ENCODE measurements at places on chromosomes 5 and 9.

DNA sequence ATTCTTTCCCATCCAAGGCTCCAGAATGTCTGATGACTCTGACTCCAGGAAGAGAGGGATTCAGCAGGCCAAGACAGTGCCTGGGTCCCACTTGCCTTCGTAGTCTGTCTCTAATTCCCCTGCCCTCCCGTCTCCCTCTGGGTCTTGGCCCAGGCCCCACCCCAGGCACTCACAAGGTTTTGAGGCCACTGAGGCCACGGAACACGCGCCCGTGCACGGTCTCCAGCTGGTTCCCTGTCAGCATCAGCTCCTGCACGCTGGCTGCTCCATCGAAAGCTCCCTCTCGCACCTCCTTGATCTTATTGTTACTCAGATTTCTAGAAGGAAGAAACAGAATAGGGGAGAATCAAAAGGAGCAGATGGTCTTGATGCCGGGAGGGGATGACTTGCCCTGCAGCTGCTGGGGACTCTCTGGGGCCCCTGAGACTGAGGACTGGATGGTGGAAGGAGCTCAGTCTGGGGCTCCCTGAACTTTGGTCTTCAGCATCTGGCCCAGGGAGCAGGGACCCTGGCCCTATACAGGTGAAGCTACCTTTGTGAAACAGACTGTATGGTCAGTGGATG, 174.6 kb upstream of the PANK3 start:
- DNase-seq, result no peak

- DNase-seq, result no peak
Observed at GRCh38 chr9:36690412-36691168, 117.9 kb downstream of the MELK start.

GRCh38 chr5:3430691-3431090, 164.9 kb upstream of the IRX1 start:
- no peak for DNase-seq

DNA sequence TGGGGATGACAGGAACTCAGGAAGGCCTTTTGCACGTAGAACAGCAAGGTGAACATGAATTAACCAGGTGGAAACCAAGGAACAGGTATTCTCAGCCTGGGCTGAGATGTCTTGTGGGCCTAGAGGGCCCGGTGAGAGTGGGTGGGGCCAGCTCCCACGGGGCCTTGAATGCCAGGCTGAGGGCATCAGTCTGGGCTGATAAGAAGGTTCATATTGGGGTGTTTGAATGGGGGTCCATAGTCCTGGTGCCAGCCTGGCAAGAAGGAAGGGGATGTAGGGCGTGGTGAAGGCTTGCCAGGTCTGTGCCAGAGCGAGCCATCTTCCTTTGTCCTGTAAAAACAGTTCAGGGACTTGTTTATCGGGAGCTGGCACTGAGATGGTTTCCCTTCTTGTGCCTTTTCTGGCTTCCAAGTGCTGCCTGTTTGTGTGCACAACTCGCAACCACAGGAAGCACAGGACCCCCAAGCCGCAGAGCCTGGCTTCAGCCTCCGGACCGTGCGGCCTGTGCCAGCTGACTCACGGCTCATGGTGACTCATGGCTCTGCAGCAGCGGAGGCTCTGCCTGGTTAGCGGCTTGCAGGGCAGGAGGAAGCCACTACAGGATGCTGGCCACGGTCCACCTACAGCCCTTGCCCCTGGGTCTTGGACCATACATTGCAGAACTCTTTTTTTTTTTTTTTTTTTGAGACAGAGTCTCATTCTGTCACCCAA, 2.4 kb downstream of the CARD19 start:
- peak; percentile 46 for DNase-seq

- DNase-seq, result no peak
Observed at GRCh38 chr9:8361364-8361763, 561.8 kb upstream of the DMAC1 start.

DNA sequence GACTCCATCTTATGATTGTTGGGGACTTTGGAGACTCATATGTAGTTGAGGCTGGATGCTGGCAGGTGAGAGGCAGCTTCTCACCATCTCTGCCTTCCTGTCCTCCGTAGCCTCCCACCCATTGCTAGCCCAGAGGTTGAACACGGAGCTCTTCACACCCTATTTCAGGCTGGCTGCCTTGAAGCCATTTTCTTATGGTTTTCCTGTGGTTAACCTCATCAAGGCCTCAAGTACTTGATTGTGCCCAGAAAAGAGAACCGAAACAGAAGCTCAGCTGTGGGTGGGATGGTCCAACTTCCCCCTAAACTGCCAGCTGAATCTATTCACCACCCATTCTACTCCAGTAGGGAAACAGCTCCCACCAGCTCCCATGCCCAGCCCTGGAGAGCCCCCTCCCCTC, 102.9 kb downstream of the LIFR start:
- no peak for DNase-seq

- DNase-seq, result no peak
Observed at GRCh38 chr9:126457175-126457547, 130.5 kb downstream of the MVB12B start.

DNA sequence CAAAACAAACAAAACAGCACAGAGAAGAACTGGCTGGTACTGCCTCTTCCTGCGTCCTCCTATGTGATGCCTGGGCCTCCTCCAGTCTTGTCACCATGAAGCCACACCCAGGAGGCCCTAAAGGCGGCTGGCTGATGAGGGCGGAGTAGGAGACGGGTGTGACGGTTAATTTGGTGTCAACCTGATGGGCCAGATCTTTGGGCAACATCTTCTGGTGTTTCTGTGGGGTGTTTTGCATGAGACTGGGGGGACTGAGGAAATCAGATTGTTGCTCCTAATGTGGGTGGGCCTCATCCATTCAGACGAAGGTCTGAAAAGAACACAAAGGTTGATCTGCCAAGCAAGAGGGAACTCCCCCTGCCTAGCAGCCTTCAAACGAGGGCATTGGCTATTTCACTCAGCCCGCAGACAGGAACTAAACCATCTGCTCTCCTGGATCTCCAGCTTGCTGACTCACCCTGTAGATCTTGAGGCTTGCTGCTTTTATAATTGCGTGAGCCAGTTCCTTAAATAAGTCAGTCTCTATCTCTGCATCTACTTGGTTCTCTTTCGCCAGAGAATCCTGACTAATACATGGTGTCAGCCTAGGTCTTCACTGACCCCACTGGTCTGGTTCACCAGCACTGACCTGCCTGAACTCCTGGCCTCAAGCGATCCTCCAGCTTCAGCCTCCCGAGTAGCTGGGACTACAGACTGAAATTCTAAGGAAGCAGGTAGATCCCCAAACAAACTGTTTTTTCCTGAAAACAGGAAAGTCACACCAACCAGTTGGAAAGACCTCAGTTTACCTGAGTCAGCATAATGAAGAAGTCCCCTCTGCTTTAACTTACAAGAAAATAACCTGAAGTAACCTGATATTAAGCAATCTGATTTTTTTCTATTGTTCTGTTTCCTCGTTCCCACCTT, 12.8 kb upstream of the ZFP62 start:
- DNase-seq, result no peak

DNA sequence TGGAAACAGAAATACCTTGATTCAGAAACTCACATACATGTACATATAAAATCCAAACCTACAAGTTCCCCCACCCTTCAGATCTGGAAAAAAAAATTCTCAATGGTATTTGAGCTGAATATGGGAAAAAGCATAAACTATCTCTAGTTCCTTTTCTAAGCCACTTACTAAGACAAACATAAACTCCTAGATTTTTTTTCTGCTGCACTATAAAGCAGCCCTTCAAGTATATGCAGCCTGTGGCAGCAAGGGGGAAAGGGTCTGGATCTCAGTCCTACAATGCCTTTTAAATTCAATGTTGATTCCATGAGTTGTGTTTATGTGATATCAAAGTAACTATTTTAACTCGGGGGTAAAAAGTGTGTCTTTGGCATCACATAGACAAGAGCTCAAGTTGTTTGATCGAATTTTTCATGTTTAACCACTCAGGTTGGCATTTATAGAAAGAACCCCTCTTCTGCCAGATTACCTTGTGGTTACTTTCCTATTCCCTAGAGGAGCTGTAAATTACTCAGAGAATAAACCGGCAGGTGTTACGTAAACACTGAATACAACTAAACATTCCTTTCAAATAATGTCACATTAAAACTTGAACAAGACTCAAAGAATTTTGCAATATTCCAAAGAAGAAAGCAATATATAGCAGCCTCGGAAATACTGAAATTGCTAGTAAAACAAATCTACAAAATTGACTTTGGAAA, 91.8 kb upstream of the FER start:
- no peak for DNase-seq

GRCh38 chr9:13113751-13114150, 165.7 kb downstream of the MPDZ start:
- DNase-seq, result no peak

DNA sequence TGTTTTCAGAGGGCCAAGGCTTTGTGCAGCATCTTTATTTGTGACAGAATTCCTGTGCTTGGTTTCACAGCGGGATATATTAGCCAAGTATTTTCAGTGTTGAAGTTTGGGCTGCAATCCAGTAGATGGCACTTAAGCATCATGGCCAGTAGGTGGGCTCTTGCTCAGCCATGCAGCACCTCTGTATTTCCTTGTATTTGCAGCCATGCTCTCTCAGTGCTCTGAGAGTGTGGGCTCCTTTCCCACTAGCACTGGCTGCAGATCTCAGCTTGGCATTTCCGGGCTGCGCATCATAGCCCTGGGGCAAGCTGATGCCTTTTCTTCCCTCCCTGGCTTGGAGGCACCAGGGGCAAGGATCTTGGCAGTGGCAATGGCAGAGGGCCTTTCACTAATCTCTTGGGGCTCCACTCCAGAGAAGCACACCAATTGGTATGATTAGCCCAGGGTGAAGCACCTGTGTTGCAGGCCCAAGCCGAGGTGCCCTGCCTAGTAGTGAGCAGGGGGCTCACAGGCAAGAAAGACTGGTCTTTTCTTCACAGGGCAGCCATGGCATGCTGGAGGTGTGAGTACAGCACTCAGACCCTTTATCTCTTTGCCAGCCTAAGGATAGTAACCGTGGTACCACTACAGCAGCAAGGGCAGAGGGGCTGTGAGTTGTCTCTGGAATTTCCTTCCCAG, 48.3 kb downstream of the SLCO6A1 start:
- DNase-seq, result no peak

- no peak for DNase-seq
Observed at GRCh38 chr5:24222876-24223275, 421.9 kb downstream of the CDH10 start.

DNA sequence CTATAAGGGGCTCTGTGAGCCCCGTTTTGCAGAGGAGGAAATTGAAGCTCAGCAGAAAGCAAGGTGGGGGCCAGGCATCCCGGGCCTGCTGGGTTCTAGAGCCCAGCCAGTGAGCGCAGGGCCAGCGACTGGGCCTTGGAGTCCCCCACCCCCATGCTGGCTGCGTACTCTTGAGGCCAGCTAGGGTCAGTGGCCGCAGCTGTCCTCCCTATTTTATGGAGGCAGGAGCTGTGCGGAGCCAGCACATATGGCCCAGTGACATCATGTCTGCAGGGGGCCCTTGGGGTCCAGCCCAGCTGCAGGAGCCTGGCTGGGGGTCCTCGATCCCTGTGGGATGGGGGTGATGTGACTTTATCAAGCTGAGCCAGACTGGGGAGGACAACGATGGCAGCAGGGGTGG, 71.3 kb downstream of the HMCN2 start:
- DNase-seq, result no peak

GRCh38 chr5:77850536-77851175, 74.5 kb upstream of the TBCA start:
- no peak for DNase-seq

DNA sequence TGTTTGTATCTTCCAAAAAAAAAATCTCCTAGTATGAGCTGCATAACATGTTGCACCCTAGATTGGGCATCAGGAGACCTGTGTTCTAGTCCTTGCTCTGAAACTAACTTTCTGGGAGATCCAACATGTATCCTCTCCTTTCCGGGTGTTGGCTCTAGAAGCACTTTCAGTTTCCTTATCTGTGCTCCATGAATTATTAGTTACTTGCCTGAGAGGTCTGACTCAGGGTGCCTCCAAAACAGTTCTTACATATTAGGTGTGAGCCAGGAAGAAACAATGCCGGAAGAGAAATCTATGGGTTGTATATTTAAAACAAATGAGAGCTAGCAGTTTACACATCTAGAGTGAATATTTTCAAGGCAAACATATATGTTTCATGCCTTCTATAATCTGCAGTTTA, 36.7 kb upstream of the SLC36A2 start:
- no peak for DNase-seq

DNA sequence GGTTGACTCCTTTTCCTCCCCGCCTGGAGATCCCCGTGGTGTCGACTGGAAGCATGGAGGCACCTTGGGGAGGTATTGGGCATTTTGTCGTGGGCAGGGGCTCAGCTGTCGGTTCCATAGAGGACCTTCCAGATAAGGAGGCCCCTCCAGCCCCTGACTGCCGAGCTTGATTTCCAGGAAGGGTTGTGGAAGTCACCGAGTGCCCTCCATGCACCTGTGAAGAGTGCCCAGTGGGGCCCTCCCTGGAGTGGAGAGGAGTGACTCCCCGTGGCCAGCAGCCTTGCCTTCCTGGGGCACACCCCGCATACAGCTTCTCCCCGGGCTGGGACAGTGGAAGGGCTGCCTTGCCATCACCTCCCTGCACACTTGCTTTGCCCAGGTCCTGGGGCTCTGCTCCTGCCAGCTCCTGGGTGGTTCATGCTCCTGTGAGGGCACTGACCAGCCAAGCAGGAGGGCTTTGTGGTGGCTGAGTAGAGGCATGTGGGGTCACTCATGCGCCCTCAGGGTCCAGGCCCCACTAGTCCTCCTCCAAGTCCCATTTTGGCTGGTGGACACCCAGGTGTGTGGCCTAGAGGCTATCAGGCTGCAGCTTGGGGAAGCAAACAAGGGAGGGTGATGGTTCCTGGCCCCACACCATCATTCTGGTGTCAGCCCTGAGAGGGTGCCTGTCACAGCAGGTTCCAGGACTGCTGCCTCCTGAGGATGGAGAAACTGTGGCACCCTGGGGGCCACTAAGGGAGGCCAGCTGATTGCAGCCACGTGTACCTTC, 133.0 kb downstream of the WNK2 start:
- DNase-seq, result no peak

- DNase-seq, result no peak
Observed at GRCh38 chr9:112093147-112093869, 81.8 kb downstream of the SUSD1 start.

DNA sequence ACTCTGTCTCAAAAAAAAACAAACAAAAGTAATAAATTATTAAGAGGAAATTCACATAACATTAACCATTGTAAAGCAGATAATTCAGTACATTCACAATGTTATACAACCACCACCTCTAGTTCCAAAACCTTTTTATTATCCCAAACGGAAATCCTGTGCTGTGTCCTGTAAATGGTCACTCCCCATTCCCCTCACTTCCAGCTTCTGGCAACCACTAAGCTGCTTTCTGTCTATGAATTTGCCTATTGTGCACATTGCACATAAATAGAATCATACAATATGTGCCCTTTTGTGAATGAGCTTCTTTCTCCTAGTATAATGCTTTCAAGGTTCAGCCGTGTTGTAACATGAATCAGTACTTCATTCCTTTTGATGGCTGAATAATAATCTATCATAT, 20.8 kb downstream of the C9orf152 start:
- no peak for DNase-seq

DNA sequence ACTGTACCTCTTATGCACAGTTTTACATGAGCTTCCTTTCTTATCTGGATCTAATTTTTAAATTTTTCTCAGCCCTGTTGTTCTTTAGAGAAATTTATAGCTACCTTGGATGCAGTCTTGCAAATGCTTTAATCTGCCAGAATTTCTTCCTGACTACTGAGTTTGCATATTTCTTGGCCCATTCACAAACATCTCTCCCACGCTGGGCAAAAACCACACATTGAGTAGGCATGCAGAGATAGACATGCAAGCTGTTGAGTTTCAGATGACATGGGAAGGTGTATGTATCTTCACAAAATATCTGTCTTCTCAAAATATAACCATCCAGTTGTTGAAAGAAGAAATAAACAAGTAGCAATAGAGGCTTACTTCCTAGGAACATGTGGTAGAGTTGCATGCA, 101.2 kb downstream of the PARP8 start:
- no peak for DNase-seq

GRCh38 chr5:14868771-14869170, 2.8 kb downstream of the ANKH start:
- DNase-seq, result no peak

All from esophagus squamous epithelium (tissue), 5 donors.